Effector memory CD4-positive, alpha-beta T cell (primary cell): ENCODE measurements at places on chromosomes 1 and 21.

DNA sequence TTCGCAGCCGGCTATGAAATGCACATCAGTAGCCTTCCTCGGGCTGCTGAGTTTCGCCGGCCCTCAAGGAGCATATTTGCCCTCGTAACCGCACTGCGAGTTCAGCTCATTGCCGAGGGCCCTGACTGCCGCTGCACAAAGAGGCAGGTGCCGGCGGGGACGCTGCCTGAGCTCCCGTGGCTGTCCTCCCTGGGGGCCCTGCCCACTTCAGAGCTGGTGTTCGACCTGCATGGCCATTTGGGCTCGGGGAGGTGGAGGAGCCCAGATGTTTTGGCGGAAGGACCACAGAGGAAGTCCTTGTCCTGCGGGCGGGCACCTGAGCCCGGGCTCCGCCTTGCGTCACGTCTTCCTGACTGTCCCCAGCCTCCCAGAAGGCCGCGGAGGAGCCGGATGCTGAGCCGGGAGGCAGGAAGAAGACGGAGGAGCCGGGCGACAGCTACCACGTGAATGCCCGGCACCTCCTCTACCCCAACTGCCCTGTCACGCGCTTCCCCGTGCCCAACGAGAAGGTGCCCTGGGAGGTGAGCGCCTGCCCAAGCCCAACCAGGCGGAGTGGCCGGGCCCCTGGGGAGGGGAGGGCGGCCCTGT, 29.9 kb upstream of the LRRC3 start:
- no peak for DNase-seq

DNA sequence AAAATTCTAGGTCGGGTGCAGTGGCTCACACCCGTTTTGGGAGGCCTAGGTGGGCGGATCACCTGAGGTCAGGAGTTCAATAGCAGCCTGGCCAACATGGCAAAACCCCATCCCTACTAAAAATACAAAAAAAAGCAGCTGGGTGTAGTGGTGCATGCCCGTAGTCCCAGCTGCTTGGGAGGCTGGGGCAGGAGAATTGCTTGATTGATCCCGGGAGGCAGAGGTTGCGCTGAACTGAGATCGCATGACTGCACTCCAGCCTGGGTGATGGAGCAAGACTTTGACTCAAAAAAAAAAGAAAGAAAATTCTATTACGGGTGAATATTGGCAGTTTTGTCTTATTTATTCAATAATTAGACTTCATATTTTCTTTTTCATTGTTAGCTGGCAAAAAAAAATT, 62.1 kb downstream of the SNX7 start:
- no peak for DNase-seq

- DNase-seq = peak; percentile 45
Measured at GRCh38 chr1:235075048-235075776, 53.4 kb downstream of the TOMM20 start.

- no peak for DNase-seq
Measured at GRCh38 chr1:153649137-153649862, 9.2 kb upstream of the SNAPIN start.

DNA sequence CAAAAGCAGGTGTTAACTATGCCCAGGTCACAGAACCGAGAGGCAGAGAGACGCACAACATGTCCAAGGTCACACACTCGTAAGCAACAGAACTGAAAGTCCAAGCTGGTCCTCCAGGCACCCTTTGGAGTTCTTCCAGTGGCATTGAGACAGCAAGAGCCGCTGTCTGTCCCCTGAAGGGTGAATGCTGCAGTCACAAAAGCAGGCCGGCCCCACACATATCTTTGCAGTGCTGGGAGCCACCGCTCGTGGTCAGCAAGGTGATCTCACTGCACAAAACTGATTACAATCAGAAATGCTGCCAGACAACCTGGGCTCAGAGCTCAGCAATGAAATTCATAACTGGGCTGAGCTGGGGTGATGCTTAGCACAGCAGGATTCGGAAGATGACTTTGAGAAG, 47.4 kb upstream of the RAB4A start:
- no peak for DNase-seq

DNA sequence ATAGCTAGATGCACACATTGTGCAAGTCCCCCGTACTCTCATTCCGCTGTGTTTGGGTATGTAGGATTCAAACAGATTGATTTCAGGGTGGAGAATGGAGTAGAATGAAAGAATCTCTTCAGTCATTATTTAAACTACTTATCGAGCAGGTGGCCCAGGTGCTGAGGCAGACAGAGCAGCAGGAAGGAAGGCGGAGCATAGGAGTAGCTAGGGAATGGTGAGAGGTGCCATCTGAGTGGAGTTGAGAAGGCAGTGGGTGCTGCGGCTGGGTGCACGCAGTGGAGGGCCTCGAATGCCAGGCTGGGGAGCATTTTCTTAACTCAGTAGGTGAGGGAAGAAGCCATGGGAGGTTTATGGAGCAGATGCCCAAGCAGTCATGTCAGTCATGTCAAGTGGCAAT, 45.2 kb upstream of the CD101 start:
- DNase-seq = no peak

GRCh38 chr1:241212628-241213027, 144.4 kb downstream of the RGS7 start:
- no peak for DNase-seq

GRCh38 chr1:150235294-150235851, 539 bp downstream of the ANP32E start:
- peak; percentile 16 for DNase-seq

GRCh38 chr1:47755101-47755990, 241.8 kb downstream of the TRABD2B start:
- no peak for DNase-seq

- DNase-seq = no peak
Measured at GRCh38 chr21:22224261-22224660, 1226.1 kb downstream of the NCAM2 start.

GRCh38 chr1:153429266-153430165, 13.2 kb downstream of the S100A7A start:
- DNase-seq = no peak

DNA sequence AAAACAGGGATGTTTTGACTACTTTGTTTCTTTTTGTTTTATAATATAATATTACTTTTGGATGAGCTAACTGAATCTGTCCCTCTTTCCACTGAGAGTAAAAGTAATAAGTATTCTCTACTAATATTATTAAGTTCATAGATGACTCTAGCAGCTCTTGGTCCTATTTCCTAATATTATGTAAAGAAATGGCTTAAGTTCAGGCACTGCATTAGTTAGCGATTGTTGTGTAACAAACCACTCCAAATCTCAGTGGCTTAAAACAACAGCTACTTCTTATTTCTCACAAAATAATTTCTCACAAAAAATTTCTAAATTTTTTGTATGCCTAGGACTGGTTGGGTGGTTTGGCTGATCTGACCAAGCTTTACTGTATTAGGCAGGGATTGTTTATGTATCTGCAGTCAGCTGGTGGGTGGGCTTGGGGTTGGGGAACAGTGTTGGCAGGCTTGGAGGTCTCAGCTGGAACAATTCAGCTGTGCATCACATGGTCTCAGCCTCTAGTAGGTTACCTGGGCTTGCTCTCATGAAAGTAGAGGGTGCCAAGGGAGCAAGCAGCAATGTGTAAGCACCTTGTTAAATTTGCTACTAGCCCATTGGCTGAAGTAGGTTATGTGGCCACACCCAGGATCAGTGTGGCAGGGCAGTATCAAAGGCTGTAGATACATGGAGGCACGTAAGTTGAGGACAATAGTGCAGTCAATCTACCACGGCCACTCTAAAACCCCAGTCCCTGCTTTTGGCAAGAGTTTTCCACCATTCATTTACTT, 8.8 kb upstream of the CCT8 start:
- no peak for DNase-seq

DNA sequence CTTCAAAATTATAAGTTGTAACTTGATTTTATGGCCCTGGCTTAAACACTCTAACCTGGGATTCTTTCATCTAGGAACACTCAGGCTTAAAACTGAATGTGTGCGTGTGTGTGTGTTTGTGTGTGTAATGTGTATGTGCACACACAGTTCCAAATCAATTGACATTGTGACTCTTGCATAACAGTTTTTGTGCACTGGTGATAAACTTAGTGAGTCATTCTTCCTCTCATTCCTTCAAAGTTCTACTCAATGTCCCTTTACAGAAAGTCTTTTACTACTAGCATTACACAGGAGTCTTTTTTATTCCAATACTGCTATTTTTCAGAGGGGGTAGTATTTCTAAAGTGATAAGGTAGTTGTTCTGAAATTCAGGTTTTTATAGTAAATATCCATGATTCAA, 943.6 kb downstream of the KCNT2 start:
- no peak for DNase-seq

GRCh38 chr1:168835176-168835575, 106.2 kb upstream of the DPT start:
- DNase-seq = no peak

DNA sequence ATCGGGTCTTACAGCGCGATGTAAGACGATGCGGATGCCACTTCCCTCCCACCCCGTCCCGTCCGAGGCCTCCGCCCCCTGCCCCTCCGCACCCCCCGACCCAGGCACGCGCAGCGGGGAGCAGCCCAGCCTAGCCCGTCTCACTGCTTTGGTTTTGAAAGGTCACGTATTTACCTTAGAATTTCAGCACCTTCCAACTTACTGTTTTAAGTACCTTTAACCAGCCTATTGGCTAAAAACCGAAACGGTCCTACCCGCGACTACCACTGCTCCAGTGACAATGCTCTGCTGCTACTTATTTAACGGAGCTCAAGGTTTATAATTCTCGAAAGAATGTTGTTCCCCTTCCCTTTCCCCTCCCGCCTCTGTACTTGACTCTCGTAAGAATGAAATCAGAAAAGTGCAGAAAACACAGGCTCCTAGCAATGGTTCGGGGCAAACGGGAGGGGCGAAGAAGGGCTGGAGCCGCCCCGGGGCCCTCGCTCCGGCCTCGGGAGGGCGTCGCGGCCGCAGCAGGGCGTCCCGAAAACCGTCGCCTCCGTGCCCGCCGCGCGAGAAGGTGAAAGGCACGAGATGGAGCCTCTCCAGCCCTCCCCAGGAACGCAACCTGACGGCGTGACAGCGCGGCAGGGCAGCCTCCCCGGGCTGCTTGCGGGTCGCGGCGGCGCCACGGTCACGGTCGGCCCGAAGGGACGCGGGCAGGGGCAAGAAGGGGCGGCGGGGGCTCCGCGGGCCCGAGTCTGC, 667 bp downstream of the TMEM50B start:
- DNase-seq = peak; percentile 16

- no peak for DNase-seq
Measured at GRCh38 chr1:155199792-155200191, 7.9 kb downstream of the THBS3 start.

DNA sequence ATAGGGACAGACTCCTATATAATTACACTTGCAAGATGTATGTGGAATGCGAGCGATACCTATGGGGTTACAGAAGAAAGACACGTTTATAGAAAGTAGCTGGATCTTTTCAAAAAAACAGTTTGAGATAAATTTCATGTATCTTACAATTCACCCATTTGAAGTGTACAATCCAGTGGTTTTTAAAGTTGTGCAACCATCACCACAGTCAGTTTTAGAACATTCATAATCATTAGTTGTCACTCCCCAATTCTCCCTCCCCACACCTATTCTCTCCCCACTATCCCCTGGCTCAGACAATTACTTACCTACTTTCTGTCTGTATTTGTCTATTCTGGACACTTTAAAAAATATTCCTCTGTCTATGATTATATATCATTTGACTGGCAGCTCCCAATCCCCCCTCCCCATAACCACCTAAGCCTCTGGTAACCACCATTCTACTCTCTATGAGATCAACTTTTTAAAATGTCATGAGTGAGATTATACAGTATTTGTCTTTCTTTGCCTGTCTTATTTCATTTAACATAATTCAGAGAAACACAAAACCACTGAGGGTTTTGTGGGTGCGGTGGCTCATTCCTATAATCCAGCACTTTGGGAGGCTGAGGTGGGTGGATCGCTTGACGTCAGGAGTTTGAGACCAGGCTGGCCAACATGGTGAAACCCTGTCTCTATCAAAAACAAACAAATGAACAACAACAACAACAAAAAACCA, 39.1 kb downstream of the MRPS6 start:
- DNase-seq = no peak

DNA sequence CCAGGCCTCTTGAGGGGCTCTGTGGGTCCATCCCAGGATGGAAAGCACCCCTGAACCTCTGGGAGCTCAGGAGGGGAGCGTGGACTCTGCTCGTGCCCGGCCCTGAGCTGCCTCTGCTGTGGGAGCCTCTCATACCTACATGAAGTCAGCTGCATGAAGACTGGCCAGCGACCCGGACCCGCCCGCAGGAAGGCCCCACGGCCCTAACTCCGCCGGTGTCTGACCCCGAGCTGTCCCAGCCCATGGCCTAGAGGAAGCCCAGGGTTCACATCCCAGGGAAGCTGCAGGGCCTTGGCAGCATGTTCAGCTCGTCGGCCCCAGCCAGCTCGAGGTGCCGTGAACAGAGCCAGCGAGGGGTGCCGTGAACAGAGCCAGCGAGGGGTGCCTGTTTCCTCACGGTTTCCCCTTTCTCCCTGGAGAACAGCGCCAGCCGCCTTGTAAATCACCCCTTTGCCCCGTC, 178.1 kb upstream of the ARHGEF16 start:
- DNase-seq = no peak

- no peak for DNase-seq
Measured at GRCh38 chr1:117577191-117577885, 28.5 kb upstream of the TENT5C start.

GRCh38 chr1:77781683-77782082, 2.2 kb downstream of the MIGA1 start:
- DNase-seq = no peak

- no peak for DNase-seq
Measured at GRCh38 chr1:53112271-53112774, 30.1 kb downstream of the SLC1A7 start.

DNA sequence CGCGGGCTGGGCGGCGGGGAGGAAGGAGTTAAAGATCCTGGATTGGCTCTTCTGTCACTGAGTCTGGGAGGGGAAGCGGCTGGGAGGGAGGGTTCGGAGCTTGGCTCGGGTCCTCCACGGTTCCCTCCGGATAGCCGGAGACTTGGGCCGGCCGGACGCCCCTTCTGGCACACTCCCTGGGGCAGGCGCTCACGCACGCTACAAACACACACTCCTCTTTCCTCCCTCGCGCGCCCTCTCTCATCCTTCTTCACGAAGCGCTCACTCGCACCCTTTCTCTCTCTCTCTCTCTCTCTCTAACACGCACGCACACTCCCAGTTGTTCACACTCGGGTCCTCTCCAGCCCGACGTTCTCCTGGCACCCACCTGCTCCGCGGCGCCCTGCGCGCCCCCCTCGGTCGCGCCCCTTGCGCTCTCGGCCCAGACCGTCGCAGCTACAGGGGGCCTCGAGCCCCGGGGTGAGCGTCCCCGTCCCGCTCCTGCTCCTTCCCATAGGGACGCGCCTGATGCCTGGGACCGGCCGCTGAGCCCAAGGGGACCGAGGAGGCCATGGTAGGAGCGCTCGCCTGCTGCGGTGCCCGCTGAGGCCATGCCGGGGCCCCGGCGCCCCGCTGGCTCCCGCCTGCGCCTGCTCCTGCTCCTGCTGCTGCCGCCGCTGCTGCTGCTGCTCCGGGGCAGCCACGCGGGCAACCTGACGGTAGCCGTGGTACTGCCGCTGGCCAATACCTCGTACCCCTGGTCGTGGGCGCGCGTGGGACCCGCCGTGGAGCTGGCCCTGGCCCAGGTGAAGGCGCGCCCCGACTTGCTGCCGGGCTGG, at the start of gene NPR1:
NPR1 (plus strand) TSS at position 170 of the 818 bp plus-strand sequence; CDS start at position 591, 421 bp downstream.
- DNase-seq = no peak

DNA sequence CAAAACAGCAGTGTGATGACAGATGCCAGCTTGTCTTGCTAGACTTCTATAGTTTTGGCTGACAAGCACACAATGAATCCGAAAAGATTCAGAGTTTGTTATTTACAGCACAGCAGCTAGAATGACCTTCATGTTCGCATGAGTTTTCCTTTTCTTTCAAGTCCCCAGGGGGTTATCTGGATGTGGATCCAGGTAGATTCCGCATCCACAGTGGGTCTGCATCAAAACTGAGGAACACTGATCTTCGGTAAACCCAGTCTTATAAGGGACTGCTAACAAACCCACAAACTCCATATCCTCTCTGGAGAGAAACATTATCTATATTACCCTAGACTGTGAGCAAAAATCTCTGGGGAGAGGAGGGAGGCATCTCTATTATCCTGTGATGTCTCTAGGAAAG, 69.0 kb upstream of the DEPDC1 start:
- no peak for DNase-seq
